ENCODE measurements at places on chromosomes 6 and 20. TPM values are rescaled to one million over a fixed set of nuclear protein-coding genes. Genes with fewer than 3 reads are reported as not detected.

OLIG3 gene
- polyA plus RNA-seq = not detected

DNA sequence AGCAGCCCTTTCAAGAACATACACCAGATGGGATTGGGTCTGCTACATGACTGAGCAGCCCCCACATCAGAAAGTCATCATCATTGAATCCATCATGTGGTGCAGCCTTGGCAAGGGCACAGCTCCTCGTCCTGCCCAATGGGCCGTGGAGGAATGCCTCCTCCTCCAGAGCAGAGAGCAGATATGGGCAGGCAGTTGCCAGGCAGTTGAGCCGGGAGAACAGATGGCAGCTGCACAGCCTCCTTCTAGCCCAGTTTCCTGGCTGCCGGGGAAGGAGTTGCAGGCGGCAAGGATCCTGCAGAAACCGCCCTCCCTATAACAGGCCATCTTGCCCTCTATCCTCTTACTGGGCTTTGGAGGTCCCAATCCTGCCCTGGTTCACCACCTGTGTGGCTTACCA lies 11.9 kb upstream of the ZFAND3 start:
- DNase-seq = no peak

DNA sequence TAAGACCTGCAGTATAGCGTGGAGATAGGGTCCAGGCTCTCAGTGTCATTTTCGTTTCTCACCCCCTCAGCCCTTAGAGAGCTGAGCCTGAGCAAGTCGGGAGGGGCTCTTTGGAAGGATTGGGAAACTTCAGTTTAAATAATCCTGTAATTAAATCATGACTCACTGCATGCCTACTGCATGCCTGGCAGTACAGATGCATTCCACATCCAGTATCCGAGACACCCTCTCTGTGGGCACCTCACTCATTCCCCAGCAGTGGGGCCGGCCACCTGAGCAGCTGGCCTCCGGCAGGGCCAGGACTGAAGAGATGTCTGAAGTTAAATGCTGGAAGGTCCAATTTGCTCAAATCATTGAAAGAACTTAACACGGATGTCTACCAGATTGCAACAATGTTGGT lies 316.6 kb downstream of the THBS2 start:
- no peak for DNase-seq

- DNase-seq = peak; percentile 91
Observed at GRCh38 chr6:45697605-45698004, 318.1 kb downstream of the CLIC5 start.

DNA sequence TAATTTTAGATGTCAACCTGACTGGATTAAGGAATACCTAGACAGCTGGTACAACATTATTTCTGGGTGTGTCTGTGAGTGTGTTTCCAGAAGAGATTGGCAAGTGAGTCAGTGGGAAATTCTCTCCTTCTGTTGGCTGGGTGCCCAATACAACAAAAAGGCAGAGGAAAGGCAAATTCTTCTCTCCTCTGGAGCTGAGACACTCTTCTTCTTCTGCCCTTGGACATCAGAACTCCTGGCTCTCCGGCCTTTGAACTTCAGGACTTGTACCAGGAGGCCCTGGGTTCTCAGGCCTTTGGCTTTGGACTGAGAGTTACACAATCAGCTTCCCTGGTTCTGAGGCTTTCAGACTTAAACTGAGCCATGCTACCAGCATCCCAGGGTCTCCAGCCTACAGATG lies 7.8 kb upstream of the BTN3A1 start:
- DNase-seq = peak; percentile 32
